ENCODE measurements at places on chromosomes 12 and 14. TPM values are rescaled to one million over a fixed set of nuclear protein-coding genes. Genes with fewer than 3 reads are reported as not detected.
A peak's percentile ranks its signal among the peaks of the same experiment; 100 is the strongest.

- H3K36me3 ChIP-seq: no peaks in the 10 kb centered on the region
- no peaks in the 10 kb centered on the region for H3K4me1 ChIP-seq
- no peak for DNase-seq
- no peak overlapping the region for H3K27ac ChIP-seq
- H3K27me3 ChIP-seq: no peaks in the 10 kb centered on the region
- no peak overlapping the region for H3K4me3 ChIP-seq
Measured at GRCh38 chr12:101902641-101903040, 25.3 kb downstream of the DRAM1 start.

DNA sequence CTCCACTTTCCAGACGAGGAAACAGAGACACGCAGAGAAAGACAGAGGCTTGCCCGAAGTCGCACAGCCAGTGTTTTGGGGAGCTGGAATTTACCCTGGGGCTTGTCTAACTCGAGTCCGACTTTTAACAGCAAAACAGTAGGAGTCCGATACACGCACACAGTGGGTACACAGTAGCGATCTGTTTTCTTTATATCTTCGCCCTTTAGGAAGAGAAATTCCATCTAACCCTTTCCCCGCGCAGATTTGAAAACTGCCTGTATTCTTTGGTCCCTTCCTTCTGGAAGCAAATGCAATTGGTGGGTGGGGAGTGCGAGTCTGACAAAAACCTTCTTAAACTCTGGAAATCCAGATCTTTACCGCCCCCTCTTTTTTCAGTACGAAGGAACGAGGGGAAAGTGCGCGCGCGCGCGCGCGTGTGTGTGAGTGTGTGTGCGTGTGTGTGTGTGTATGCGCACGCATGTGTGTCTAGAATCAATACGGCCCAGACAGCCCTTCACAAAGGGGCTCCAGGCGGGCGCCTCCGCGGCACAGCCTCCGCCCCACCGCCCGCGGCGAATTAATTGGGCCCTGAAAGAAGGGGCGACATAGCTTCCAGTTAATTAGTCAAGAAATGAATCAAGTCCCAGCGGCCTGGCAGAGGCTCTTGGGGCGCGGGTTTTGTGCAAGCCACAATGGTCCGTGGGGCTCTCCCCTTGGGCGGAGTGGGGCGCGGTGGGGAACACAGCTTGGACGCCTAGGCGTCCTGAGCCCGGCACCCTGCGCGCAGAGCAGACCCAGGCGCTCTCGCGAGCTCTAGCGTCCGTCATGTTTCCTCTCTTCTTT, 14.0 kb upstream of the TBX3 start:
- peaks cover 35% of the 10 kb centered on the region for H3K27me3 ChIP-seq
- no peaks in the 10 kb centered on the region for H3K4me1 ChIP-seq

- peak; percentile 81 for DNase-seq
- no peak overlapping the region for H3K4me3 ChIP-seq
- H3K27me3 ChIP-seq: no peaks in the 10 kb centered on the region
Measured at GRCh38 chr14:76904740-76905569, 78.7 kb downstream of the LRRC74A start.

- no peak overlapping the region for H3K4me3 ChIP-seq
- H3K27me3 ChIP-seq: no peaks in the 10 kb centered on the region
- no peaks in the 10 kb centered on the region for H3K36me3 ChIP-seq
- H3K27ac ChIP-seq: no peak overlapping the region
- DNase-seq: no peak
- no peaks in the 10 kb centered on the region for H3K4me1 ChIP-seq
Measured at GRCh38 chr14:54700717-54701116, 133.8 kb downstream of the SAMD4A start.

DNA sequence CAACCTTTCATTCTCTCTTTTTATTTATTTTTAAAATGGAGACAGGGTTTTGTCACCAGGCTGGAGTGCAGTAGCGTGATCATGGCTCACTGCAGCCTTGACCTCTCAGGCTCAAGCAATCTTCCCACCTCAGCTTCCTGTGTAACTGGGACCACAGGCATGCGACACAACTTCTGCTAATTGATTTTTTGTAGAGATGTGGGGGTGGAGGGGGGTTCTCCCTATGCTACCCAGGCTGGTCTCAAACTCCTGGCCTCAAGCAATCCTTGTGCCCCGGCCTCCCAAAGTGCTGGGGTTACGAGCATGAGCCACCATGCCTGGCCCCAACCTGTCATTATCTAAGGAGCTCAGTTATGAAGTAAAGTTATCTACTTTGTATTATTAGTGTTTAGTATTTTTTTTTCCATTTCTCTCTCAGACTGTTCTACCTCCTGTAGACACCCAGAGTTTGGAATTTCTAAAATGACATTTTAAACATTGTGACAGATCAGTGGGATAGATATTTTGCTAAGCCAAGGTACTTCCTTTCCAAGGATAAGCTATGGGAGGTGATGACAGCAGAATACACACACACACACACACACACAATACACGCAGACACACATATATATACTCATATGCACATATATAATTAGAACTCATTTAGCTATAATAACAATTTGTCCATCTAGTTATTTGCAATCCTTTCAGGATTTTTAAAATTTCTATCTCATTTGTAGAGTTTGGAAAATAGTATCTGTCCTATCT, 2.1 kb upstream of the USP44 start:
- peaks cover 19% of the 10 kb centered on the region for H3K4me1 ChIP-seq
- H3K36me3 ChIP-seq: no peaks in the 10 kb centered on the region
- H3K27ac ChIP-seq: no peak overlapping the region
- DNase-seq: no peak
- H3K4me3 ChIP-seq: no peak overlapping the region

DNA sequence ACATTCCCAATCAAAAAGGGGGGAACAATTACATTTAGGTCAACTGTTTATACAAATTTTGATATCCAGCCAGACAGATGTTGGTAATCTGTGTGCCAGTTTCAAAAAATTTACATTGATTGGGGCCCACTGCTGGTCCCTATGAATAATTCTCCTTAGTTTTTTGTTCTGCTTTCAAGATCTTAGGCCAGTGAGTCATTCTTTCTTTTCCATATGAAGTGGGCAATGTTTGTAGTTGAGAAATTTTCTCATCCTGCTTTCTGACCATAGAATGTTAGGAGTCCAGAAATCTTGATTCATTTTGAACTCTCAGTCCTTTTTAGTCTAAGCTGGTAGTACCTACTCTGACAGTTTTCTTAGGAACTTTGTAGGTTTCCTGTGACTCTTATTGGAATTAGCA, 244.3 kb downstream of the DIO2 start:
- H3K4me1 ChIP-seq: no peaks in the 10 kb centered on the region
- no peaks in the 10 kb centered on the region for H3K27me3 ChIP-seq

- H3K27ac ChIP-seq: no peak overlapping the region
- no peaks in the 10 kb centered on the region for H3K36me3 ChIP-seq
- no peak overlapping the region for H3K4me3 ChIP-seq
- DNase-seq: no peak
- no peaks in the 10 kb centered on the region for H3K27me3 ChIP-seq
Measured at GRCh38 chr12:42370013-42370412, 44.0 kb downstream of the PPHLN1 start.

CCDC77 gene
- polyA plus RNA-seq: 5.9 TPM

NUAK1 gene
- polyA plus RNA-seq: 0.16 TPM

MGAT4C gene
- not detected for polyA plus RNA-seq

Measured in CD8-positive, alpha-beta memory T cell (primary cell).